ENCODE measurements at places on chromosomes 11 and 22.

- no peak for DNase-seq
Observed at GRCh38 chr22:18042685-18043084, 18.3 kb upstream of the MICAL3 start.

GRCh38 chr11:12938590-12939247 lies 70.4 kb upstream of the RASSF10 start:
- no peak for DNase-seq

DNA sequence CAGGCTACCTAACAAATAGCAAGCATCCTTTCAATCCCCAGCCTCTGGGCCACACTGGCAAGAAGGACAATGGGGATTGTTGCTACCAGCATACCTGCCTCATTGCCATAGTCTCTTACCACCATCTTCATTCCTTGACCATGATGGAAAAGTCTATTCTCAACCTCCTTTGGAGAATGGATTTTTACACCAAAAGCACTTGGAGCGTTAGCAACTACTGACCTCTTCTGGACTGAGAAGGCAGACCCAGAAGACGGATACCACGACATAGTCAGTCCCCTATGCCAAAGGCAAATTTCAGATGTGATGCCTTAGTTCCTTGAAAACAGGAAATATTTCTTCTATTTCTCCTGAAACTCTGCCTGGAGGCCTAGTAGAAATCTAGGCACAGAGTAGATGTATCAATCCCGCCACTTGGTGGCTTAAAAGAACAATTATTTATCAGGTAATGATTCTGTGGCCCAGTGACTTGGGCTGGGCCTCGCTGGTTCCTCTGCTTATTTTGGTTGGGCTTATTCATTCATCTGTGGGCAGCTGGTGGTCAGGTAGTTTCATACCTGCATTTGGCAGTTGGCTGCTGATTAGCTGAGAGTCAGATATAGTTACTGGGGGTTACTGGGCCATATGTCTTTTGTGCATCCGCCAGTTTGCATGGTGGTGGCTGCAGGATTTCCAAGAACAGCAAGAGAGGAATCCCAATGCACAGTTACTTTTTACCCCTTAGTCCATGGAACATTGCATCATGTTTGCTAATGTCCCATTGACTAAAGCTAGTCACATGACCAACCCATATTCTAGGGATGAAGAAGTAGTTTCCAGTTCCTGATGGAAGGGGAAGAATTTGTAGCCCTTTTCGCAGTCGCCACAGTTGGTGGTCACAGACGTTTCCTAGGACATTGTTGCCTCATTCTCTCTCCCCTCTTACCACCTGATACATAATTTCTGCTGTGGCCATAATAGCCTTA lies 75.2 kb downstream of the DHCR7 start:
- no peak for DNase-seq

DNA sequence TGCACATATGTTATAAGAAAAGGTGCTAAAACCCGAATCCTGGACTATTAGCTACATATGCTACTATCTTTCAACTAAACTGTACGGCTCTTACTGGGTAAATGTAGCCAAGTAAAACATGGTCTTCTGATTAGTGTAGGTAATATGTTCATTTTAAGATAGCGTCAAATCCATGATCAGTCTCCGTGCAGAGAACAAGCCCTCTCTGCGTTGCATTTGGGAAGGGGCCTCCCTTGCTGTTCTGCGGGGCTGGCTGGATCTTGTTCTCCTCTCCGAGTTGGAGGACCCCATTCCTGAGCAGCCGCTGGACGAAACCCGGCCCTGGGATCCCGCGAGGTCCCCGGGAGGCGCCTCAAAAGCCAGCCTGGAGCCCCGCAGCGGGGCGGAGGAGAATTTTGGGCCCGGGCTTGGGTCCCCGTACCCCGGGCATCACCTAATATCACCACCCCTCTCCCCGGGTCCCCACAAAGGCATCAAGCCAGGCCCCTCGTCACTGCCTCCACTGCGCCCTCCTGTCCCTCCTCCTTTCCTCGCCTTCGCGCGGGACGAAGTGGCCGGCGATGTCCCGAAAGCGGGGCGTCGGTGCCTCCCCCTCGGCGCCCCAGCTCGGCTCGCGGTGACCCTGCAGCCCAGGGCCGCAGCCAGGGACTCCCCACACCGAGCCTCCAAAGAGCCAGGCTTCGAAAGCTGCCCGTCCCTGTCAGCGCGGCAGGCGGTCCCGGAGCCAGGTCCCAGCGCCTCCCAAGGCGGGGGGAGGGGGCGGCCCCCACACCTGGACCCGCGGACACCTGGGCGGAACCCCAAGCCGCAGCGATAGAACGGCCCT lies 54.5 kb upstream of the FBXO3 start:
- DNase-seq = no peak

- DNase-seq = no peak
Observed at GRCh38 chr11:31810779-31811647, at the start of gene PAX6. Gene PAX6, minus strand, starts transcription at chr11:31811322. Its CDS starts 4,911 bp downstream, at chr11:31806411.

- no peak for DNase-seq
Observed at GRCh38 chr11:88246696-88247095, 71.5 kb upstream of the RAB38 start.

- no peak for DNase-seq
Observed at GRCh38 chr11:57539342-57539741, 1.9 kb downstream of the SMTNL1 start.

GRCh38 chr11:61345170-61345610 lies 12.2 kb downstream of the TKFC start:
- no peak for DNase-seq

GRCh38 chr22:28375761-28376534 lies 303.7 kb downstream of the TTC28 start:
- DNase-seq = no peak

DNA sequence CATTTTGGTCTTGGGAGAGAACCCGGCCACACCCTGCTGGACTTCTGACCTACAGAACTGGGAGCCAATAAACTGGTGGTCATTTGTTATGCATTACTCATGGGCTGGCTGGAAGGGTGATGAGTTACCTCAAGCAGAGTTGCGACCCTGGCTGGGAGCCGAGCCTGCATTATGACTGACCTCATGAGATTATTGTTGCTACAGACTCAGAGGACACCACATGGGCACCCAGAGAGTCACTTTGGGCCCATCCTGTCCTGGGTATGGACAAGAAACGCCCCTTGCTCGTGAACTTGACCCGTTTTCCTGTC lies 531.7 kb downstream of the TBC1D22A start:
- no peak for DNase-seq

- DNase-seq = no peak
Observed at GRCh38 chr11:94672636-94673035, 95.5 kb upstream of the AMOTL1 start.

DNA sequence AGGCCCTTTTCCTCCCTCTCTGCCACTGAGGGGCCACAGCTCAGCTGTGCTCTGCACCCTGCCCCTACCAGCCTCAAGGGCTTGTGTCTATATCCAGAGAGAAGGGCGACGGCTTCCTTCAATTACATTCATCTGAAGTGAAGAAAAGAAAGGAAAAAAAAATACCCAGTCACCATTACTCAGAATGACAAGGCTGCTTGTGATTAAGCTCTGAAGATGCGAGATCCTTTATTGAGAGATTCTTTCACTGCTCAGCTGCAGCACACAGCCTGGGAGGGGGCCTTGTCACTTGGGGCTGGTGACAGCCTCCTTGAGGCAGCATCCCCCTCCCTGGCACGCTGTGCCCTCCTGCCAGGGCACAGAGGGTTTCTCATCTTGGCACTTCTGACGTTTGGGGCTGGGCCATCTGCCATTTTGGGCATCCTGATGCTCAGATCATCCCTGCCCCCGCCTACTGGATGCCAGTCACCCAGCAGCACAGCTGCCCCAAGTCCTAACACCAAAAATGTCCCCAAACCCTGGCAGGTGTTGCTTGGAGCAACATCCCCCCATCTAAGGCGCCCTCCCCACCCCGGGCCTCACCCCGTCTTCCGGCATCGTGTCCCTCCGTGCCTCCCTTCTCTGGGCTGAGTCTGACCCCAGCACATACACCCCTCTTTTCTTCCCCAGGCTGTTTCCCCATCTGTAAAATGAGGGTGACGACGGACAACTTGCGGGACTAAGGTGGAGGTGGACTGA lies 1394.7 kb downstream of the BRD1 start:
- no peak for DNase-seq

GRCh38 chr11:70470127-70470526 lies 71.8 kb downstream of the CTTN start:
- no peak for DNase-seq

DNA sequence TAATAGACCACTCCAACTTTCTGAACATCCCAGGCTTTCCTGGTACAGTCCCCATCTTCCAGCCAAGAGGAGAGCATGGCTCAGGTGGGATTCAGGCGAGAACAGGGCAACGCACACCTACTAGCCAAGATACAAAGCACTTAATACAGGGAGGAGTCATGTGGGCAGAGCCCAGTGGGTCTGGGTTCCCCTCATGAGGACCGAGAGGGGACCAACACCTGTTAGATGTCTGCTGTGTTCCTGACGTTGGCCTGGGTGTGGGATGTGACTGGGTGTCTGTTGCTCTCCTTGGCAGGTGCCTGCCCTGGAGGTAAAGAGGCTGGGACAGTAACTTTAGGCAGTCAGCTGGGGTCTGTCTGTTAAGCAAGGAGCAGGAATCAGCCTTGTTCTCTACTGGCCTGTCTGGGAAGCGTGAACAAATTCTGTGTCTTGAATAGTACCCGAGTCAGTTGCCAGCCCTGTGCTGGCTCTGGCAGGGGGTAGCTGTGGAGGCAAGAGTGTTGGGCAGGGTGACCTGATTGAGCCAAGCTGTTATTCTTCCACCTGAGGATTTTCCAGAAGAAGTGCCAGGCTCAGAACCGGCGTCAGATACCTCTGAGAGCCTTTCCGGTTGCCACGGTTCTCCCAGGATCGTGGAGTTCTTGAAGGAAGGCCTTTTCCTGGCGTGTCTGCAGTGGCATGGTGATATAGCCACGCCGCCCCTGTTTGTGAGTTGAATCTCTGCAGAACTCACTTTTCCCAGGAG lies 56.3 kb downstream of the BCR start:
- no peak for DNase-seq

DNA sequence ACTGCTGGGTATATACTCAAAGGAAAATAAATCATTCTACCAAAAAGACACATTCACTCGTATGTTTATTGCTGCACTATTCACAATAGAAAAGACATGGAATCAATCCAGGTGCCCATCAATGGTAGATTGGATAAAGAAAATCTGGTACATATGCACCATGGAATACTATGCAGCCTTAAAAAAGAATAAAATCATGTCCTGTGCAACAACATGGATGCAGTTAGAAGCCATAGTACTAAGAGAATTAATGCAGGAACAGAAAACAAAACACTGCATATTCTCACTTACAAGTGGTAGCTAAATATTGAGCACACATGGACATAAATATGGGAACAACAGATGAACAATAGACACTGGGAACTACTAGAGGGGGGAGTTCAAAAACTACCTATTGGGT lies 96.3 kb downstream of the FAM76B start:
- DNase-seq = no peak

GRCh38 chr11:60634126-60634525 lies 65.3 kb upstream of the MS4A8 start:
- no peak for DNase-seq

- DNase-seq = no peak
Observed at GRCh38 chr11:44877571-44878497, 72.8 kb downstream of the TP53I11 start.

DNA sequence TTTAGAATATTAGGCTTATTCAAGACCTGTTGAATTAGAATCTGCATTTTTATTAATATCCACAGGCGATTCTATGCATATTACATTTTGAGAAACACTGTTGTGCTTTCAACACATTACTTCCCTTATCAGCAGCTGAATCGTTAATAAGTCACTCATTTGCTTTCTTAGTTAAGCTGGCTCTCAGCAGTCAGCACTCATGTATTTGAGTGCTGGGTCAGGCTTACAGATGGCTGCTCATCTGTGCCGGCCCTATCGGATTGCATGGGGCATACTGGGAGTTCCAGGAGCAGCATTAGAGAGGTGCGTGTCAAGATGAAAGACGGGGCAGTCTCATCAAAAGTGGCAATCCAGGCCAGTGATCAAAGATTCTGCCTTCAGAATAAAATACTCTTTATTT lies 10.8 kb upstream of the OR51L1 start:
- DNase-seq = no peak
